ENCODE measurements at places on chromosomes 5 and 9.

DNA sequence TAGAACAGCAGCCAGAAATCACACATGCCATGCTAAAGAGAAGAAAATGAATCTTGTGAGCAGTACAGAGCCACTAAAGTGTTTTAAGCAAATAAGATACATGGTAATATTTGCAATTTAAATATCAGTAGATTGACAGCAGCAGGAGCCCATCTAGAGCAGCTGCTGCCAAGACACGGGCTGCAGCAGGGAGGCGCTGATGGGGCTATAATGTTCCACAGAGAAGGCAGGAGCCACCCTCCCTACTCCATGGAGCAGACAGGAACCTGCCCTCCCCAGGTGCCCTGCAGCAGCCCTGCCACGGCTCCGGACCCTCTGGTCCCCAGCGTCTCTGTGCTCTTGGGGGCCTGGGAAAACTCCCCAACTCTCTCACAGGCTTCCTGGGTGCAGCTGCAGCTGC is 224.1 kb upstream of the ISL1 start:
- no peak for DNase-seq

DNA sequence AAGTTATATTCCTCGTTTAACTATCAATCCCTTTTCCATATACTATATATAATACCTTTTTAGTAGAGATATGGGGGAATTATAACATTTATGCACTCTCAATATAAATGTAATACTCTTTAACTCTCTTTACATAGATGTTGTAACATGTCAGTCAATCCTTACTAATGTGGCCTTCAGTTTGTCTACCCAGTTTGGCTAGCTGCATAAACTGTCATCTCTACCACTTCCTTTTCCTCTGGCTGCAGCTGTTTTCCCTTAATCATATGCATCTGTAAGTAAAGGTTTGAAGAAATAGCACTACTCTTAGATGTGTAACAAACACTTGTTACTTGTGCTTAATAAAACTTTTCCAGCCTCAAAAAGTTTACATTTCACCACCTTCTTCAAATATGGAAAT is 13.4 kb downstream of the ABHD17B start:
- DNase-seq, result no peak

GRCh38 chr9:3750321-3750720 is 224.5 kb upstream of the RFX3 start:
- no peak for DNase-seq

- DNase-seq, result no peak
Measured at GRCh38 chr9:565528-565927, 276.0 kb upstream of the DMRT1 start.

DNA sequence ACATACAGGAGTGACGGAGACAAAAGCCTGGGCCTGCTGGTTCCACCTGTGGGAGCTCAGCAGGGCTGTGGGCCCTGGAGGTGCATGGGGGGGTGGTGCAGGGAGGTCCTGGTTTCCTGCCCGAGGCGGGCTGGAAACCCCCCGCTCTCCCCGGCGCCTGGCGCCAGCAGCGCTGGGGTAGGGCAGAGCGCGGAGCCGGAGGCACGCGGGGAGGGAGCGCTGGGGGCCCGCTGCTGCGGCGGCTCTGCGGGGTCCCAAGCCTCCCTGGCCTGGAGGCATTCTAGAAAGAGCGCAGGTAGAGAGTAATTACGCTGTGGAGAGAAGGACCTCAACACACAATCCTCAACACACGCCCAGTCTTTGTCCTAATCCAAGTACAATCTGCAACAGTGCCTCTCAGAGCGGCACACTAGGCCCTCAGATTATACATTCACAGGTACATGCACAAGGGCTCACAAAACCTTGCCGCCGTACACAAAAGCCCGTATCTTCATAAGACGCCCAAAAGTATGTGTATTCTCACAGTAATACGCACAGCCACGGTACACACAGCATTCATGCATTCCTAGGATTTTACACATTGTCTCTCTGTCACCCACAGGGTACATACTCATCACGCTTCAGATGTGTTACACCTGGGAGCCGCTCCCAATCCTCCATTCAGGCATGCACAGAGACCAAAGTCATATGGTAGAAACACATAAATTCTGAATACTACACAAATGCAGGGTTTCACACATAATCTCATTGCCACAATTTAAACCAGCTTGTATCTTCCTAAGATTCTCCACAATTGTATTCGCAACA is 2.1 kb upstream of the HAND1 start:
- no peak for DNase-seq

DNA sequence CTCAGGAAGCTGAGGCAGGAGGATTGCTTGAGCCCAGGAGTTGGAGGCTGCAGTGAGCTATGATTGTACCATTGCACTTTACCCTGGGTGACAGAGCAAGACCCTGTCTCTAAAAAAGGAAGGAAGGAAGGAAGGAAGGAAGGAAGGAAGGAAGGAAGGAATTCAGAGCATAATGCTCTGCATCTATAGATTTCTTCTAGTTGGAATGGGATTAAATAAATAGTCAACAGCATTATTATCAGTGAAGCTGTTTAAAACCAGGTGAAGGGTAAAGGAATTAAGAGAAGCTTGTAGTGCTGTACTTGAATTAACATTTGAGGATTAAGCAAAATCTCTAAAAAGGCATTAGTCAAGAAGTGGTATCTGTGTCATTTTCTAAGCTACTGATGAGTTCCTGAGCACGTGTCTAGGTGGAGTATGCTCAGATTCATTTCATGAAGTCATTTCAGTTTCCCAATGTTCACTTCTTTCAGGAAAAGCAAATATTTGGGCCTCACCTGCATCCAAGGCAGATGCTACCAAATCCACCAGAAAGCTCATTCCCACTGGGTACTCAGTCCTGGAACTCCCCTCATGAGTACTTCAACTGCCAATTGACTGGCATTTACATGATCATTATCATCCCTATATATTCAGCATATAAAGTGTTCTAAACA is 8.4 kb downstream of the PDE6A start:
- DNase-seq, result no peak

GRCh38 chr9:136488247-136489214 is 5.7 kb upstream of the SEC16A start:
- peak; percentile 66 for DNase-seq

DNA sequence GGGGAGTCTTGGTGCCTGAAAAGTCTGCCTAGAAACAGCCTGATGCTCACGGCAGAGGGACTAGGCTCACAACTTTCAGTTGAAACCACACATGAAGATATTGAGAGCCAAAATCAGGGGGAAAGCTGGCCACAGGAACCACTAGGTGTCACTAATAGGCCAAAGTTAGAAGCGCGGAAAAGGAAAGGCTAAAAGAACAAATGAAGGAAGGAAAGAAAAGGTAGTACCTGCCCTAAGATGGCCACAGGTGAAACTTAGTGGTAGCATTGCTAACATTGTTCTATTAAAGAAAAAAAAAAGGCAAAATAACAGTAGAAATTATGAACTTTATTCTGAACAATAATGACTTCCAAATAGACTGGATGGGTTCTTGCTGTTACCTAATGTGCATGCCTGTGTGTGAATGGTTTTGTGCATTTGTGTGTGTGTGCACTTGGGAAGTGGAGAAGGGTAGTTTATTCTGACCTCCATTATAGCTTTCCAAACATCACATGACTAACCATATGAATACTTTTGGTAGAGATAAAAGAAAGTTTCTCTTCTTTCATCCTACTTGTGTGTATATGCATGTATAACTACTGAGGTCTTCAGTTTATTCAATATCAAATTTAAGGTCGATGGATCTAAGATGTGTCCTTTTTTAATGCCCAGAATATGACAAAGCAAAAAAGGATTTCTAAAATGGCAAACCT is 2.1 kb upstream of the RFESD start:
- DNase-seq, result no peak

GRCh38 chr5:61516946-61517345 is 184.9 kb downstream of the ZSWIM6 start:
- no peak for DNase-seq

GRCh38 chr9:127755061-127756060 is 20.3 kb upstream of the TOR2A start:
- DNase-seq, result no peak

- no peak for DNase-seq
Measured at GRCh38 chr9:94956731-94957130, 230.2 kb downstream of the AOPEP start.

DNA sequence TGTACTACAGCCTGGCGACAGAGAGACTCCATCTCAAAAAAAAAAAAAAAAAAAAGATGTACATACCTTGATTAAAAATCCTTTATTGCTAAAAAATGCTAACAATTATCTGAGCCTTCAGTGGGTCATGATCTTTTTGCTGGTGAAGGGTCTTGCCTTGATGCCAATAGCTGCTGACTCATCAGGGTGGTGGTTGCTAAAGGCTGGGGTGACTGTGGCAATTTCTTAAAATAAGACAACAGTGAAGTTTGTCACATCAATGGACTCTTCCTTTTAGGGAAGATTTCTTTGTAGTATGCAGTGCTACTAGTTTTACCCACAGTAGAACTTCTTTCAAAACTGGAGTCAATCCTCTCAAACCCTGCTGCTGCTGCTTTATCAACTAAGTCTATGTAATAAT is 33.9 kb upstream of the OTULINL start:
- DNase-seq, result no peak

GRCh38 chr9:27564670-27565069 is 8.6 kb downstream of the C9orf72 start:
- no peak for DNase-seq

DNA sequence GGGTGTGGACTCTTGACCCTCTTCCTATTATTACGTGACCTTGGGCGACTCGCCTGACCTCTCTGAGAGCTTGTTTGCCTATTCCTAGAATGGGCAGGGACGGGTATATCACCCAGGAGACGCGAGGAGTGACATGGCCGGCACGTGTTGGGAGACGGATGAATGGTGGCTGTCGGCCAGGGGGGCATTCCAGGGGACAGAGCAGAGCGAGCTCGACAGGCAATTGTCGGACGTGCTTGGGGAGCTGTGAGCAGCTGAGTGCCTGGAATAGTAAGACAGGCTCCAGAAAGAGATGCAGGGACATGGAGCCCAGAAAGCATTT is 29.3 kb upstream of the UNC5A start:
- no peak for DNase-seq

DNA sequence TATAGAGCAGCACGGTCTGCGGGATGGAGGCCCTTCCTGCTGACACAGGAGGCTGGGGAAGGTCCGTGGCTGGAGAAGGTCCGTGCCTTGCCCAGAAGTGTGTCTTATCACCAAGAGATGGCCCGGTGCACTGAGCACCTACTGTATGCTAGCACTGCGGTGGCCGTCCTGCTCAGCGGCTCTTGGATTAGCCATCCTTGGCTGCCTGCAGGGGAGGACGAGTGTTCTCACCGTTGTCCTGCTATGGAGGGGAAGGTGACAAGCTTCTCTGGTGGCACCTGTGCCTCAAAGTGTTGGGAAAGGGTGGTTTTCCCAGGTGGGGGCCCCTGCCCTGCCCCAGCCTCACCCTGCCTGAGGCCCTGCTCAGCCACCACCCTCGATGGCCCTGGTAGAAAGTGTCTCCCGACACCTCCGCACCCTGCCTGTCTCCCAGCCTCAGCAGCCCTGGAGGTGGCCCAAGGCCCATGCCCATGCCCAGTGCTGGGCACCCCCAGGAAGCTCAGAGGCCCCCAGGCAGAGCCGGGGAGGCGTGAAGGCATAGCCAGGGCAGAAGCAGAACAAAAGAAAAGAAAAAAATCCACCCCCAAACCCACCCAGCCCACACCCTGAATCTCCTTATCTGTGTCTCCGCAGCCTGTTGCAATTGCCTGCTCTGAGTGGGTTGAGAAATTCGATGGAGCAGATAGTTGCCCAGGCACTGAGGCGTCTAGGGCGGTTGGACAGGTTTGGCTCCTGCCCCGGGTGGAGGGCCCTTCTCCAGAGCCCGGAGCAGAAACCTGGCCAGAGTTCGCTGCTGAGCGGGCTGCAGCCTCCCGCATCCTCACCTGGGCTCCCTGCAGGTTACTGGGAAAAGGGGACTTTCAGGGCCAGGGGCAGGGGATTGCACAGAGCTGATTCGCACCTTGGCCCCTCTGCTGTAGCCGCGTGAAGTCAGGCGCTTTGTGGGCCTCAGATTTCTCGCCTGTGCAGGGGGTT is 30.5 kb downstream of the RXRA start:
- DNase-seq, result no peak

DNA sequence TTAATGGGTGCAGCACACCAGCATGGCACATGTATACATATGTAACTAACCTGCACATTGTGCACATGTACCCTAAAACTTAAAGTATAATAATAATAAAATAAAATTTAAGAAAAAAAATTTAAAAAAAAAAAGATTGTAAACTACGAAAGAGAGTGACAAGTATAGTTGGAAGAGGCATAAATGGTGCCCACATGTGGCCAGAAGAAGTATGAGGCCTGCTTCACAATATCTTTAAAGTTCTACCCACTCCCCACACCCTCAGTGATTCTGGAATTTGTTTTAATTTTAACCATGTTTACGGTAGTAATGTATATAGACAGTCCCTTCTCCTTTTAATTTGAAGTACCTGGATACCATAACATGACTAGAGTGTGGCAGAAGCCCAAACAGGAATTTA is 172.7 kb downstream of the CHSY3 start:
- no peak for DNase-seq

DNA sequence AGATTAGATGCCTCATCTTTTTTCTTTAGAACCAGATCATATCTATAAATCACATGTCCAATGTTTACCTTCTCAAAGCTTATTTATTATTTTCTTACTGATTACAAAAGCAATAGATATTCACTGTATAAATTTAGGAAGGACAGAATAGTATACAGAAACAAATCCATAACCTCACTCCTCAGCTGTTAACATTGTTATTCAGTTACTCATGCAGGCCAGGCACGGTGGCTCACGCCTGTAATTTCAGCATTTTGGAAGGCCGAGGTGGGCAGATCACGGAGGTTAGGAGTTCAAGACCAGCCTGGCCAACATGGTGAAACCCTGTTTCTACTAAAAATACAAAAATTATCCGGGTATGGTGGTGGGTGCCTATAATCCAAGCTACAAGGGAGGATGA is 15.3 kb downstream of the STOM start:
- DNase-seq, result no peak

DNA sequence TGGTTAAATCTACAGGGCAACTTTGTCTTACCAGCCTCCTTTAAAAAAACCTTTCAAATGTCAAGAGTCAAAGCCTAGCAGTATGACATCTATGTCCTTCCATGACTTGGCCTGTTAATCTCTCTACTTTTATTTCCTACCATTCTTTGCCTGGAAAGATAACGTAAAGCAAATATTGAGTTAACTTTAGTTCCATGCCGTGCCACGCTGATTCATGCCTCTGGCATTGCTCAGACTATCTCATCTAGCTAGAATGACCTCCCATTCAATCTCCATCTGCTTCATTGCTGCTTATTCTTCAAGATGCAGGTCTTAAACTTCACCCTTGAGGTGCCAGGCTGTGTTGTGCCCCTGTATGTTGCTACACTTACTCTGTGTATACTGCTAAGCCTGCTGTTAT is 729.8 kb downstream of the EFNA5 start:
- DNase-seq, result no peak

All from effector memory CD4-positive, alpha-beta T cell (primary cell).